Chondrocyte (in vitro differentiated cells): ENCODE measurements at places on chromosomes 3 and 15. TPM values are rescaled to one million over a fixed set of nuclear protein-coding genes. Genes with fewer than 3 reads are reported as not detected.

ZCWPW2 gene
- 1.1 to 2.1 TPM (median 1.8 TPM) in 3 replicates for total RNA-seq

PRSS50 gene
- total RNA-seq, result not detected in 3 replicates

- H3K36me3 ChIP-seq, result peaks cover 5% of the 10 kb centered on the region
- H3K4me1 ChIP-seq, result peaks cover 3% of the 10 kb centered on the region
- H3K27ac ChIP-seq, result no peak overlapping the region
- no peak for DNase-seq
Measured at GRCh38 chr3:45792036-45792435, 4.3 kb downstream of the SLC6A20 start.

- H3K4me1 ChIP-seq, result peaks cover 55% of the 10 kb centered on the region
- no peaks in the 10 kb centered on the region for H3K27me3 ChIP-seq
- no peak for DNase-seq
- H3K4me3 ChIP-seq, result no peak overlapping the region
Measured at GRCh38 chr3:64147211-64147610, 78.1 kb downstream of the PRICKLE2 start.

DNA sequence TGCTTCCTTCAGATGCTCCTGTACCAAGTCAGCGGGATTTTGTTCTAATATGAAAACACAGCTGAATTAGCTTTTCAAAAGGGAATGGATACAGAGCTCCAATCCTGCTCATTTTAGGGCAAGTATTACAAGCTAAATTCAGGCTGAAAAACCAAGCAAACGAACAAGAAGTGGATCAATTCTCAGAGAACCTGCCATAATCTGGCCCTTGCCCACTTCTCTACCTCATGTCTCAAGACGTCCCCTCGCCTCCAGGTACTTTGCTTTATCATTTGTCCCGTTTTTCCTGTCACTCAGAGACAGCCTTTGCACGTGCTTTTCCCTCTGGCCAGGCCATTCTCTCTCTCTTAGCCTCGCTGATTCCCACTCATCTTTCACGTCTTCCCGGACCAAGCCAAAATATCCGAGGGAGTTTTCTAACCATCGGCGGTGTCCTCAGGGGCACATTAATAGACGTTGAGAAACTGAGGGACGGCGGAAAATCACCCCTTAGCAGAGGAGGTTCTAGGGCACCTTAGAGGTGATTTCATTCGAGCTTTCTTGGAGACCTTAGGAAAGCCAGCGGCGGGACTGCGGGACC, 654 bp downstream of the SUSD5 start:
- H3K4me1 ChIP-seq, result peaks cover 37% of the 10 kb centered on the region
- H3K27me3 ChIP-seq, result no peaks in the 10 kb centered on the region
- DNase-seq, result no peak
- H3K4me3 ChIP-seq, result peak overlapping the region; percentile 82
- peak overlapping the region; percentile 74 for H3K27ac ChIP-seq
- H3K36me3 ChIP-seq, result peaks cover 1% of the 10 kb centered on the region

DNA sequence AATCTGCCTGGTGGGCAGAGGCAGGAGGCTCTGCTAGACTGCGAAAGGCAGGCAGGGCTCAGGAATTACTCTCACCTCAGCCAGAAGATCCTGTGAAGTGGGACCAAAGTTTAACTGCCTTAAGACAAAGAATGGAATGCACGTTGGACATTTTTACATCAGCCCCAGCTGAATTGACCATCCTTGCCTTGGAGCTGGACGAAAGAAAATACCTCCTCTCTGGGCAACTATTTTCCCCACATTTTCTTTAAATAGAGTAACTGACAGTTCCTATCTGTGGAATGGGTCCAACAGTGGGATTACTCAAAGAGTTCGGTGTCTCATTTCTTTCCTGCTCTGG, 28.7 kb downstream of the ARID3B start:
- no peak for DNase-seq
- peaks cover 7% of the 10 kb centered on the region for H3K36me3 ChIP-seq
